ENCODE measurements at places on chromosomes 1 and 21.

- DNase-seq: no peak
Measured at GRCh38 chr21:33367309-33367973, 35.8 kb upstream of the IFNGR2 start.

- DNase-seq: no peak
Measured at GRCh38 chr1:53576381-53576801, 117.2 kb downstream of the DMRTB1 start.

GRCh38 chr1:167676205-167676915 is 45.4 kb upstream of the MPZL1 start:
- no peak for DNase-seq

DNA sequence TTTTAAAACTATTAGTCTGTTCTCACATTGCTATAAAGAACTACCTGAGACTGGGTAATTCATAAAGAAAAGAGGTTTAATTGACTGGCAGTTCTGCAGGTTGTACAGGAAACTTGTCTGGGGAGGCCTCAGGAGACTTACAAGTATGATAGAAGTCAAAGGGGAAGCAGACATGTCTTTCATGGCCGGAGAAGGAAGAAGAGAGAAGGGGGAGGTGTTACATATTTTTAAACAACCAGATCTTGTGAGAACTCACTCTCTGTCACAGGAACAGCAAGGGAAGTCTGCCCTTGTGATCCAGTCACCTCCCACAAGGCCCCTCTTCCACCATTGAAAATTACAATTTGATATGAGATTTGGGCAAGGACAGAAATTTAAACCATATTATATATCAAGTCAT is 55.9 kb downstream of the CLIC4 start:
- DNase-seq: no peak

- DNase-seq: no peak
Measured at GRCh38 chr1:204544321-204544720, 28.1 kb downstream of the MDM4 start.

GRCh38 chr1:41955461-41956159 is 36.9 kb upstream of the HIVEP3 start:
- no peak for DNase-seq

- no peak for DNase-seq
Measured at GRCh38 chr1:86822459-86822858, 91.5 kb downstream of the SELENOF start.

- DNase-seq: no peak
Measured at GRCh38 chr1:246398126-246398813, 108.8 kb downstream of the SMYD3 start.

GRCh38 chr1:1000357-1001056 is 610 bp upstream of the HES4 start:
- DNase-seq: no peak

DNA sequence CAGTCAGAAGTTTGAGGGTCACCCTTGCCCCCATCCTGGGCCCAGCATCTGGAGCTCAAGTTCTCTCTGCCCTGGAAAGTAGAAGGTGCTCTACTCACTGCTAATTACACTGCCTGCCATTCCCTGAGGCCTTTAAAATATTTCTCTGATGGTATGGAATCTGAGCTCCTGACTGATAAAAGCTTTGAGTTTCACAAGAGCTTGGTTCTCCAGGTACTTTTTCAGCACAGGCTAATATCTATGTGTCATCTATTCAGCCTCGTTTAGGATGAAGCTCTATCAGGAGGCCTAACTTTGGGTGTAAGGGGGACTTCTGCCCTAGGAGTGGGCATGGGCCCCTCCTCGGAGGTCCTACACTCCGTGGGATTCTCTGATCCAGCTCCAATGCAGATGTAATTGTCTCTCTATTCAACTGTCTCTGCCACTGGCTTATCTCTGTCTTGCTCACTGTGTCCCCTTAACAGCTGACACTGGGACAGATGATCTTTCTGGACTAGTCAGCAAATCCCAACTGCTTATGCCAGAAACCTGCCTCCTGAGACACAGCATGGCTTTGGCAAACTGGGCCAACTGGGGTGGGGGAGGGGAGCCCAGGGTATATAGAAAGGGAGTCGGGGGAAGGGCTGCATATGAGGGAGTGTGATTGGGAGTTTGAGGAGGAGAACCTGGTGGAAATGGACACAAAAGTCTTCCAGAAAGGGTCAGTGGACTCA is 104.2 kb upstream of the GADD45A start:
- no peak for DNase-seq

DNA sequence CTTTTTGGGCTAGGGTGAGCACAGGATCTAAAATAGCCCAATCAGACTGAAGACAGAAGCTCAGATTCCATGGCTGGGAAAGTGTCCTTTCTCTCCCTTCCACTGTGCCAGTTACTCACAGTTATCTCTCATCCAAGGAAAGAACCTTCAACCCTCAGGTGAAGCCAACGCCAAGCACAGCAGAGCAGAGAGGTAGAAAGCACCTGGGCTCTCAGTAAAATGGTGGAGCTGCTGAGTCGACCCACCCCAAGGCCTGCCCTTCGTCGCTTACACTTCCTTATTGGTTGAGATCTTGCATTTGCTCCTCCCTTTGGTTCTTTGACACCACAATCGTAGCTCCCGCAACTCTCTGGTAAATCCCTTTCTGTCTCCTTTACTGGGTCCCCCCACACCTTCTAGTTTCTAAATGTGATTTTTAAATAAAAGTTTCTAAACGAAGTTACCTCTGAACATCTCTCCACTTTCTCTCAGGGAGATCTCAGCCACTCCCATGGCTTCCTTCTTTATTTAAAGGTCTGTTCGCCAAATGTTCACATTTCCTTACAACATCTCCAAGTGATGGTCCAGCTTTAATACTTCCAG is 27.5 kb upstream of the SLC30A1 start:
- no peak for DNase-seq

GRCh38 chr1:223772771-223773160 is 60.4 kb downstream of the CAPN2 start:
- no peak for DNase-seq

DNA sequence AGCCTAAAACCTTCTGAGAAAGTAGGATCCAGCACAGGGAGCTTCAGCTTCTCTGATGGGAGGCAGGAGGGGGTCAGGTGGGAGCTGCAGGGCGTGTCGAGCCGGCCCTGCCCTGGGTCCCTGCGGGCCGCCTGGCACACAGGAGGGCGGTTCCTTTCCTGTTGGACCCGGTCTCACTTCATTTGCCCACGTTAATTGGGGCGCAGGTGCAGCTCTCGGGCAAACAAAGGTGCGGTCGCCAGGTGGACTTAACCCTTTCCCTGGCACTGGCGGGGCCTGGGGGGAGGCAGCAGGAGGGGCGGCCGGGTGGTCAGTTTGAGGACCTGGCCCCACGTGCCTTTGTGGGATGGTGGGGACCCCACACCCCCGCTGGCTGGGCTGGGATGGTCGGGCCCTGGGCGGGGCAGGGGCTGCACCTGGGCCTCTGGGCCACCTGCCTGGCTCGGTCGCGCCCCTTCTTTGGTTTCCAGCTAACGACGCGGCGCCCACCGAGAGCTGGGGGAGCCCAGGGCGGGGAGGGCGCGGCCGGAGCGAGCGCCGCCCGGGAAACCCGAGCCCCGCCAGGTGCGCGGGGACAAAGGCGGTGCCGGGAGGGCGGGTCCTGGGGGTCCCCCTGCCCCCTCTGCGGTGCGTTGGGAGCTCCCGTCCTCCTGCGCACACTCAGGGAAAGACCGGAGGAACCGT is 20.8 kb upstream of the C1orf159 start:
- no peak for DNase-seq

DNA sequence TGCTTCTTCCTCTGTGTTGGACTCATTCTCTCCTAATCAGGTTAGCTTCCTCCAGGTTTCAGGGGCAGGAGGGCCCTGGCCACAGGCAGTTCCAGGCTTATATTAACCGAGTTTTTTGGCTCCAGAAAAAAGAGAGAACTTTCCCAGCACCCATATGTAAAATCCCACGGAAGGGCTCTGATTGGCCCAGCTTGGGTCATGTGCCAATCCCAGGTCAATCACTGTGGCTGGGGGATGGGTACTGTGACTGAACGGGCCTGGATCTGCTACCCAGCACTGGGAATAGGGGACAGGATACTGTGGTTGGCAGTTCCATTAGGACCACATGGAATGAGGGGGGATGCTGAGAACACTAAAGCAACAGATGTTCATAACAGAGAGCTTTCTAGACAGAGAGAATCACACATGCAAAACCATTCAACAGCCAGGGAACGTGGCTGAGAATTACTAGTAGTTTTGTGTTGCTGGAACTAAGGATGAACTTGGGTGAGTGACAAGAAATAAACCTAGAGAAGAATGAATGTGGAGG is 51.1 kb upstream of the NEK2 start:
- no peak for DNase-seq

GRCh38 chr1:78263459-78263858 is 217.7 kb downstream of the GIPC2 start:
- DNase-seq: no peak

GRCh38 chr1:228144993-228145343 is 4.8 kb upstream of the GJC2 start:
- no peak for DNase-seq

- no peak for DNase-seq
Measured at GRCh38 chr1:172322219-172323061, 98.0 kb upstream of the C1orf105 start.

- no peak for DNase-seq
Measured at GRCh38 chr1:155003227-155003765, 694 bp downstream of the ZBTB7B start.

DNA sequence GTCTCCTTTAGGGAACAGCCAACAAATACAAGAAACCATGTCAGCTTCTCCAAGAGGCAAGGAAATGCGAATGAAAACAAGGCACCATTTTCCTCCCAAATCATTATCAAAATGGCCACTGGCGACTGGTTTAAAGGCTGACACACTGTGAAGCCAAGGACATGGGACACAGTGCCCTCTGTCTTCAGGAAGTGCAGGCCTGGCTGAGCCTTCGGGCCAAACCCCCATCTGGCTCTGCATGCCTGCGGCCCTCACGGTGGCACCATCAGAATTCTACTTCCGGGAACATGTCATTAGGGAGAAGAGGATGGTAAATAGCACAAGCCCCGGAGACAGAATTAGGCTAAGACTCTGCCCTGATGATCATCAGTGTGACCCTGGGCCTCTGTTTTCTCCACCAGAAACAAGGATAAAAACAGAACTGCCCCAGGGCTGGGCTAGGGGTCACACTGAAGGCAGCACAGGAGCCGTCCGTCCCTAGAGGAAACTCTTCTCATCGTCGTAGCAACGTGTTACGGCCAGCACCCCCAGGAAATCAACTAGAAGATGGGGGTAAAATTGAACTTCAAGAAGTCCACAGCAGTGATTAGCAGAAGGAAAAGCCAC is 103.5 kb downstream of the NPHP4 start:
- DNase-seq: no peak

- no peak for DNase-seq
Measured at GRCh38 chr1:177135250-177135649, 29.3 kb downstream of the ASTN1 start.

DNA sequence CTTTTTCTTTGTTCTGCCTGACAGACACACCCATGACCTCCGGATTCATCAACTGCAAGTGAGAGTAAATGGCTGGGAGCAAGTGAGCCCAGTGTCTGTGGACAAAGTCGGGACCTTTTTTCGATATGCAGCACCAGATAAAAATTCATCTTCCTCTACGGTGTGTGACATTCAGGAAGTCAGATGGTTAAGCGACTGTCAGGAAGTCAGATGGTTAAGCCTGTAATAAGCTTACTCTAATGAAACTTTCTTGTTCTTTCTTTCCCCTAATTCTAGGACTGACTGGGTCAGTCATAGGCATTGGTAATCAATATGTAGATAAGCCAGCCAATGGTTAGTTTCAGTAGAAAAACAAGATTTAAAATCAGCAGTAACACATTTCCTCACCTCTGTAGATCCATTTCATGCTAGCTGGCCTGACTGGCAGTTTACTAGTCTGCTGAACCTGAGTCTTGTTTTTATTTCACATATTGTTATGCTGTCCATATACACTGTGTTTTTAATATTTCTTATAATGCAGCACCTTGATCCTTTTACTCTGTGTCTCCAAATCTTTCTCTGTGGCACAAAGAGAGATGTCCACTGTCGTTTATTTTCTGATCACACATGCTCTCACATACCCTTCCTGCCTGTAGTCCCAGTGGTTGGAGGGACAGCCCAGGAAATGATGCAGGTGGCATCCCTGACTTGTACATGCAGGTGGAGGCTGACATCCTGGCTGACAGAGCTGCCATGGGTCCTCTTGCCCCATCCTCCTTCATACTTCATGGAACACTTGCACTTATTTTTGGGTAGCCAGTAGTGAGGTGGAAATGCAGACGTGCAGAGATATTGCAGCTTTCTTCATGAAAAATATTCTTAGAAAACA is 115.8 kb downstream of the VPS13D start:
- no peak for DNase-seq

DNA sequence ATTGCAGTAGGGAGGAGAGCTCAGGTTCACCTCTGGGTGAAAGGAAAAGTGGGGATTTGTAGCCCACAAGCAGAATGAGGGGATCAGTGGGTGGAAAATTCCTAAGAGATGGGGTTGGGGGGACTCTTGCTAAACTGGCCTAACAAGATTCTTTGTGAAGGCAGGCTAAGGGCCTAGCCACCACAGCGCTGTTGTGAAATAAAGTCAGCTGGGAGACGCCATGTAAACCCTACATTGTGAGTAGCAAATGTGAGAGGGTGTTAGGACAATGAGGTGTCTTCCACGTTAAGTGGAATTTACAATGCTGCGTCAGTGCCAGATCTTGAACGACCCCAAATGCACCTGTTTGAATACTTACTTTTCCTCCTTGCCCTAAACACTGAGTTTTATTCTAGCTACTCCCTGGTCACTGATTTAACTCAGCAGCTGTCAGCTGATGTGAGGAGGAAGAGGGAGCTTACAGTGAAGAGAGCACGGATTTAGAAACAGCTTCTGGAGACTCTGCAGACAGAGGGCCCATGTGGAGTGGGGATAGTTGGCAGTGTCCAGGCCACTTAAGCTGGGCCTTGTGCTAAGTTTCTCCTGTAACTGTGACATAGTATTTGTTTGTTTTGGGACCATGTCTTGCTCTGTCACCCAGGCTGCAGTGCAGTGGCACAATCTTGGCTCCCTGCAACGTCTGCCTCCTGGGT is 17.3 kb downstream of the PDPN start:
- no peak for DNase-seq

- no peak for DNase-seq
Measured at GRCh38 chr1:98385652-98386051, 275.9 kb upstream of the SNX7 start.

DNA sequence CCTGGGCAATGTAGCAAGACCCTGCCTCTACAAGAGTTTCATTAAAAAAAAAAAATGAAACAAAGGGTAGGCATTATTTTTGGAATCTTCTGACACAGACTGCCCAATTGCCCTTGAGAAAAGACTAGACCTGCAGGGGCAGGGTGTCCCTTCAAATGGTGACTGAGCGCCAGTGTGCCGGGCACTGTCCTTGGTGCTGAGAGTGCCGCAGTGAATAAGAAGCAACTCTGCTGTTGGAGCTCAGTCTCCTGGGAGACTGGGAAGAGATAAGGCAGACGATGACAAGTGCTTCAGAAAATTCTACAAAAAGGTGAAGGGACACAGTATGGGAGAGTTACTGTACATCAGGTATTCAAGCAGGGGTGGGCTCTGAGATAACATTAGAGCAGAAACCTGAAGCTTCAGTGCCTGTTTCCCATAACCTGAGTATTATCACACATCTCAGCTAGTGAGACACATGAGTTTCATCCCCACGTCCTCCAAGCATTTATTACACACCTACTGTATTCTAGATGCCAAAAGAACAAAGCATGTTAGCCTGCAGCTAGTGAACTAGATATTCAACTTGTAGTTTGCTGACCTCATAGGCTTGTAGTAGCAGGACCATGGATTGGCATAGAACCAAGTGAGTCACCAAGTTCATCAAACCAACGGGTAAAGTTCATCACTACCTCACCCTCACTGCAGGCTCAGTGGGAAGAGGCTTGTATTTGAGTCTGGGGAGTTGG is 18.4 kb upstream of the RPL11 start:
- no peak for DNase-seq

GRCh38 chr1:202658769-202659168 is 51.5 kb downstream of the SYT2 start:
- DNase-seq: no peak

Data from iPS DF 6.9 (cell line).